ENCODE measurements at places on chromosomes 7 and 10.

DNA sequence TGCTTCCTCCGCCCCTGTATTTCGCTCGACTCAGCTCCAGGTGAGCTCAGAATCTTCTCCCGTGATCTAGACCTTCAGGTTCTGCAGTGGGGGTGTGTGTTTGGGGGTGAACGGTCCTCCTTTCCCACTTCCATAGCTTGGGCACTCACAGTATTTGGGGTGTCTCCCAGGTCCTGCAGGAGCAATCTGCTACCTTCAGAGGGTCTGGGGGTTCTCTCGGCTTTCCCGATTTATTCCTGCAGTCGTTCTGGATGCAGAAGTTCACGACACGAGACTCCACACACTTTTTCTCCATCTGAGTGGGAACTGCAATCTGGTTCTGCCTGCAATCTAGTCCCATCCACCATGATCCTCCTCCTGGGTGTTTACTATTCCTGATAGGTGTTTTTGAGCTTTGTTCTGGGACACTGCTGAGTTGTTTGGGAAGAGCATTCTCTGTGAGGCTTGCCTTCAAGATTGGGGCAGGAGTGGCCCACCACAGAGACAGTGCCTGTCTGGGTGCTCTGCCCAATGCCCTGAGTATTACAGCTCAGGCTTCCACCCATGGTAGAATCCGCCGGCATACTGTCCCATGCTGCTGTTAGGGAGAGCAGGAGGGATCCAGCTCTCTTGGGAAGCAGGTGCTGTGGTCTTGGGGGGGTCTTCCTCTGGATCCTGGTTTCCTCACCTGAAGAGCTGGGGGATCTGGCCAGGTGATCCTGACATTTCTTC, 29.8 kb downstream of the JAKMIP3 start:
- no peak for DNase-seq

DNA sequence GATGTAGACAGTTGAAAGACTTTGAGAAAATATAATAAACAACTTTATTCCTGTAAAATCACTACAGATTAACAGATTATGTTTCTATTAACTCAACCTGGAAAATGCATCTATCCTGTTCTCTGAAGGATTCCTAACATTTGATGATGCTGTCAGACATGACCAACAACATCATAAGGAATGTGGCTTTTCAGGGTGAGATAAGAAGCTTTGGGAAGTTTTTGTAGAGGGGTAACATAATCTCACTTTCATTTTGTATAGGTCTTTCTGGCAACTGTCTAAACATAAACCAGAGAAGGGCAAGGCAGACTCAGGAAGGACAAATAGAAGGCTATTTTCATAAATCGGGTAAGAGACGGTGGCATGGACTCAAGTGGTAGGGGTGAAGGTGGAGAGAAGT, 112.2 kb downstream of the TES start:
- DNase-seq = no peak

DNA sequence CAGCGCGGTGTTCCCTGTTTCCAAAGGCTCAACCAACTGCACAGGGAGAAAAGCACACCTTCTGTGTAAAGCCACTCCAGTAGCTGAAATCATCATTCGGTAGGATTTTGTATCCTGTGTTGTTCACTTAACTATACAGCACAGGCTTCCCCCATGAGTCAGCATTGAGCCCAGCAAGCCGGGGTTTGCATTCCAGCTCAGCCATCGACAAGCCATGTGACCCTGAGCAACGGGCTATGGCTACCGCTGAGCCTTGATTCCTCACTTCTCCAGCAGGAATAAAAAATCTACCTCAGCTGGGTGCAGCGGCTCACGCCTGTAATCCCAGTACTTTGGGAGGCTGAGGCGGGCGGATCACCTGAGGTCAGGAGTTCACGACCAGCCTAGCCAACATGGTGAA, 44.1 kb upstream of the ATP6V0A4 start:
- peak; percentile 94 for DNase-seq

- DNase-seq = no peak
Observed at GRCh38 chr7:80790877-80791276, 128.0 kb downstream of the SEMA3C start.

DNA sequence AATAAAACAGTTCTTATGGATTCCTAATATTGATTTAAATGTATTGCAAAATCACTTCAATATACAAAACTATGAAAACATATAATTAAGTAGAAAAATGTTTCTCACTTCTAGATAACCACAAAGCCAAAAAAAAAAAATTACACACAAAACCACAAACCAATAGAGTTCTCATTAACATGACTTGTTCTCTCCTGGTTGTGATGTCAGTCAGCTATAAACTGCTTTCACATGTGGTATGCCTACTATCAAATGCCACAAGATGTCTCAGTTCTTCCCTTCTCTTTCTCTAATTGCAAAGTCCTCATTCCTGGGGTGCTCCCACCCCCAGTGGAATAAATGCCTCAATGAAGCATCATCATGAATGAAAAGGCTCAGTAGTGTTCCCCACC, 16.6 kb downstream of the GNAI1 start:
- no peak for DNase-seq
